GM03348 (cell line): ENCODE measurements at places on chromosomes 3 and 15.

GRCh38 chr3:111246967-111247760 is 175.5 kb downstream of the NECTIN3 start:
- peak; percentile 48 for DNase-seq

DNA sequence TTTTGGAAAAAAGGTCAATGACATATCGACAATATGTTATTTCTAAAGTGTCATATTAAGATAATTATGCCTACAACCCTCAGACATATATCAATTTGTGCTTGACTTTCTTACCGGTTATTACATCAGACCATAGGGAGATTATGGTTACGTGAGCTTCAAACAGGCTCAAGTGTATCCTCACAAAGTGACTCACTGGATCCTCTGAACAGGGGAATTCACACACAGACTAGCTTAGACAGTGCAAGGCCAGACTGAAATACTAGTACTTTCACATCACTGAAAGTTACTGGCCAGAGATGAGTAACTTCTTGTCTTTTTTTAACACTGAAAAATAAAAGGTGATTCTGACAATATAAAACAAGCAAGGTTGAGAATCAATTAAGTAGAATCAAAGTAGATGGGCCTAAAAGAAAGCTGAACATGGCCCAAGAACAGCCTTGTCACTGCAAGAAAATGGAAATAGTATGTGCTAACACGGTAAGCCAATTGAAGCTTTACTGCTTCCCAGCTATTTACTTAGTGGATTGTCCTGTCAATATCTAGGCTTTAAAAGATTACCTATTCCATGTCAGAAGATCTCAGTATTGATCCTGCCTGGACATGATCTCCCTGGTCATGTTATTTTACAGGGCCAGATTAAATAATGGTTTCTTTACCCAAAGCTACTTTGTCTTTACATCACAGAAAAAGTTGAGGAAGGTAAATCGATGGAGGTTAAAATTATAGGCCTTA is 848.6 kb downstream of the ROBO1 start:
- DNase-seq: peak; percentile 71

GRCh38 chr3:150786791-150787190 is 23.8 kb upstream of the SIAH2 start:
- no peak for DNase-seq

DNA sequence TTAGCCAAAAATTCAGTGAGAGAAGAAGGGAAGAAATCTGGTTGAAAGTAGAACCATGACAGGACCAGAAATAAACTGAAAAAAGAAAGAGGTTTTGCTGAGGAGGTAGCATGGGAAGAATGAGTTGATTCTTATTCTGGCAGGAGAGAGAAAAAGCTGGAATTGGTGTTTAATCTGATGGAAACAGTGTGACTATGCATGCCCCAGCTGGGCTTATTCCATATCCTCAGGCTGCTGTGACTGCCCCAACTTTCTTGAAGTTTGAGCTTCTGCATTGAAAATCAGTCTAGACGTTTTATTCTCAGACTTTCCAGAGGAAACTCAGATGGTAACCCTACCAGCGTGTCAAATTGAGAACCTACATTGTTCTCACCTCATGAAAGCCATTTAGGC is 352.5 kb upstream of the DCBLD2 start:
- DNase-seq: no peak

DNA sequence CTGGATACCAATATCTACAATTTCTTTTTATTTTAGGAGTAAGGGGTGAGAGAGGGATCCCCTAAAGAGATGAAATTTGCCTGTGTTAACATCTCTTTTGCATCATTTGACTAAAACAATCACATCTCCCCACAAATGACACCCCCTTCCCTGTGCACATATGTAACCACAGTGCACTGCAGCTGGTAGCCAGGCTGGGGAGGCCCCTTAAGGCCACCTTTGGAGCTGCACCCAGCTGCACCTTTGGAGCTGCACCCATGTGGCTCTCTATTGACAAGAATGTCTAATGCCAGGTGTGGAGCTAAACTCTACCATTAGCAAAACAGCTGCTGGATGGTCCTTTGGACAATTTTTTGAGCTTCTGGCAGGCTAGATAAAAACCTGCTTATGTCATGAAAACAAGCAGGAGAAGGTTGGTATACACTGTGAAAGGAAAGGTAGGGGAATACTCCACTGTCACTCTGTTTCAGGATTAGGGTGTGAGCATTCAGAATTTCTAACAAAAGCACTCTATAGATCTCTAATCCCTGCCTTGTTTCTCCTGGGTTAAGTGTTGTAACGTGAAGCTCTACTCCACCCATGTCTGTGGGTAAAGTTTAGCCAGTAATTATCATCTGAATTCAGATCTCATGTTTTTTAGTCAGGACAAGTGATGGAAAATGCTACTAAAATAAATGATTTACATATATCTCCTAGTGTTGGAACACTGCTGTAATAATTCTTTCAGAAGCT is 52.1 kb downstream of the TFG start:
- no peak for DNase-seq

- no peak for DNase-seq
Measured at GRCh38 chr15:89501646-89502045, 5.3 kb upstream of the RHCG start.

DNA sequence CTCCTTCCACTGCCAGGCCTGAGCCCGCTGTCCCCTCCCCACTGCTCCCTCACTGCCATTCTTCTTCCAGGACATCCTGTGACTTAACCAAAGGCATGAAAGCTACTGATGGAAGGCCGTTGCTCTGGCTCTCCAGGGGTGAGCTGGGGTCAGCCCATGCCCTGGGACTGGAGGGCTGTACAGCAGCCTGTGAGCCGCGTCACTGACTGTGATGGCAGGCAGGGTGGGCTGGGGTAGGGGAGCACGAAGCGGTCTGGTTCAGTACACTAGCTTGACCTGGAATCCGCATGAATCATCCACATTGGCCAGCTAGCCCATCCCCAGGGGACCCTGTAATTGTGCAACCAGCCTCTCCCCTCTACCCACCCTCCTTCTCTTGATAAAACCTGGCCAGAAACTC is 30.8 kb downstream of the CORO2B start:
- peak; percentile 28 for DNase-seq

- DNase-seq: no peak
Measured at GRCh38 chr3:135728007-135728721, 237.4 kb upstream of the PPP2R3A start.

DNA sequence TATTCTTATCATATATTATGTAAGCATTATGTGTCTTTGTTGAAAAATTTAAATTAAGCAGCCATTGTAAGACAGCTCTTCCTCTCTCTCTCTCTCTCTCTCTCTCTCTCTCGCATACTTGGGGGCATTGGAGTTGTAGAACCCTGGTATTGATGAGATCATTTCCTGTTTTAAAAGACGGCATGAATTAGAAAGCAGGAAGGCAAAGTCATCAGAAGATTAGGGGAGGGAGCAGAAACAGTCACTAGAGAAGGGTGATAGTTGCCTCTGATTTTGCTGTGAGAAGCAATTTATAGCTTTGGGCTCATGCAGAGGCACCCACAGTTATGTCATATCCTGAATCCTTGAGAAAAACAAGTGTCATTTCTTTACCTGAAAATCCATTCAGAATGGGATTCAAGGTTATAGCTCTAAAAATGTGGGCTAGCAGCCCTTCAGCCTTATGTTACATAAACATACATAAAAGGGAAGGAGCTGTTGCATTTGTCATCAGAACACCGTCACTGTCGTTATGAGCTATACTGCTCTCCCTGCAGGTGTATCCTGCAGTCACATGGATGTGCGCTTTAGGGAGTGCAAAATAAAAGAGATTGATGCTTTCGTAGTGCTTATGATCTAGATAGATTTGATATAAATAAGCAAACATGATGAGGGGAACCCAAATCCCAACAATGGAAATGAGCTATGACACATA is 213.8 kb downstream of the NR1D2 start:
- DNase-seq: no peak

DNA sequence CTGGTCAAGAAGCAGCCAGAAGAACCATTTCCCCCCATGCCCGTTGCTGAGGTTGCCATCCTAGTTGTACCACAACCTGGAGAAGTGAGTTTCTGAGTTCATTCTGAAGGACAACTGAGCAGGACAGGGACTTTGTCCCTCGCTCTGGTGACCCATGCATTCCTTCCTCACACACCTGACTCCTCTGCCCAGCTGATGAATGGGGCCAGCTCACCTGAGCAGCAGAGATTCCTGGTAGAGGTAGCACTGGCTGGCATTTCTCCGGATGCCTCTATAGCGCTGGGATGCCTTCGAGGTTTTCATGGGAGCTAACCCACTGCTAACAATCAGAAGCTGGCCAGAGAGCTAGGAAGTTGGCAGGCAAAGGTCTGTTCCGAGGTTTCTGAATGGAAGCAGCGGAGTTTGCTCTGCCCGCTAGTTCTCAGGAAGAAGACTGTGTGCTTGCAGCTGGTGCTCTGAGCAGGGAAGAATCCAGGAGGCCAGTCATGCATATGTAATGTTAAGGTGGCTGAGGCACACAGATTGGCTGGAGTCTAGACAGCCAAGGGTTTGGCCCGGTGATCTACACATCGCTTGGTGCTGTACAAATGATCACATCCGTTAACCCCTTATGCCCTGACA is at the start of gene TMC3:
Gene TMC3, minus strand, starts transcription at position 439 of the 621 bp plus-strand sequence. Its CDS starts 136 bp downstream, at position 303.
- DNase-seq: peak; percentile 20

GRCh38 chr15:63047792-63048114 is 5.2 kb downstream of the TPM1 start:
- no peak for DNase-seq

DNA sequence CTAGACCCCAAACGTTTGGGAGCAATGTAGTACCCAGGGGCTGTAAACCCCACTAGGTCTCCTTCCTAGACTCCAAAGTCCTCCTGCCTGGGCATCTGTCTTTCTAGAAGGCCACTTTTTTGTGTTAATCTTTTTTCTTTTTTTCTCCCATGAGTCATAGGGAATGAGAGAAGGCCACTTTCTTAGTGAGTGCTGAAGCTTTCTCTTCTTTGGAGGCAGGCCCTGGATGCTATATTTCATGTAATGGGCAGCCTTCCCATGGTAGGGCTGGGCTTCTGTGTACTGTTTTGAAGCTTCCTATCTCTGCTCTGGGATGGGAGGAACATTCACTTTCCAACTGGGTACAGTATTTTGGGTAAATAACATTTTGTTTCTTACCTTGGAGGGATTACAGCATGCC is 15.2 kb upstream of the RTP2 start:
- peak; percentile 56 for DNase-seq

DNA sequence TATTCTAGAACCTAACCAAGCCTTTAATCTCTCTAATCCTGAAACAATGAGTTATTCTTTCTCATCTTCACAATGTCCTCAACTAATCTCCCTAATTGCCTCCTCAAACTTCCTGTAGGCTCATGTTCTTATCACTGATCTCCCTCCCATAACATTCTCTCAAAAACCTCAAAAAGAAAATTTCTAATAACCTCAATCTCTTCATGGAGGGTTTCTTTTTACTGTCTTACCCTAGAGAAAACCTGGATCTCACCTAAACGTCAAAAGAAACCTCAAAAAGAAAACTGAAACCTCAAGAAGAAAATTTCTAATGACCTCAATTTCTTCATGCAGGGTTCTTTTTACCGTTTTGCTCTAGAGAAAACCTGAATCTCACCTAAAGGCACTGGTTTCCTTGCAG is 150.2 kb downstream of the GSK3B start:
- no peak for DNase-seq

DNA sequence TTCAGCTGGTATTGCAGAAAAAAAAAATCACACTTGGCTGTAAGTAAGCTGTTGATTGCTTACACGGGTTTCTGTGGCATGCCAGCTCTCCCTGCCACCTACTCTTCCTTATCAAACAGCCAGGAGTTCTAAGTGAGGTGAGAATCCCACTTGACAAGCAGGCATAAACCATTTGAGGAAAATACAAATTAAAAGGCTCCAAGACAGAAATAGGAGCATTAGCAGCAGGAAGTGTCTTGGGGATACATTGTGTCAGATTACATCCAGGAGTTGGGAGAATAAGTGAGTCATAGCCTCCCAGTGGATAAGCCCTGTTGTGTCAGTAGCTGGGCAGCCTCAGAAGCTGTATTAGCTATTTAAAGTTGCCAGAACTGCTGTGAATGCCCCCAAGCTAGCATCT is 256.0 kb downstream of the CNTN4 start:
- DNase-seq: no peak

- no peak for DNase-seq
Measured at GRCh38 chr3:72812201-72812600, 36.0 kb downstream of the SHQ1 start.

DNA sequence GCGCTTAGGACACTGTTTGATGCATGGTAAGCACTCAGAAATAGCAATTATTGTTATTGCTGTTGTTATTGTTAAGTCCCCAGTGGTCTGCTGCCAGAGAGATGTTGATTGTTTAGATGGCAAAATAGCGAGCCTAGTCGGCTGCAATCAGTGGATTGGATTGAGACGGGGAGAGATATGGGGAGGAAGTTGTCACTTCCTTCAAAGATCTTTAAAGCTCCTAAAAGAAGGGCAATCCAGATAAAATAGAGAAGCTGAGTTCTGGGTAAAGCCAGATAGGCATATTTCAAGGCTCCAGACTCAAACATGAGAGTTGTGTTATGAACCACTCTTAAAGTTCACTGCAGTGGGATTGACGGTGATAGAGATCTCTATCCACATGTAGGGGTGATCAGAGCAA is 64.5 kb downstream of the RYR3 start:
- no peak for DNase-seq
